ENCODE measurements at places on chromosomes 4 and X.

- DNase-seq, result no peak
These were observed 17.3 kb upstream of the FMR1 start for GRCh38 chrX:147894366-147894963.

- no peak for DNase-seq
These were observed 6.2 kb downstream of the AADAT start for GRCh38 chr4:170083541-170083940.

- no peak for DNase-seq
These were observed 144.5 kb upstream of the DIAPH2 start for GRCh38 chrX:96540111-96540631.

- DNase-seq, result no peak
These were observed 76.6 kb downstream of the INTS12 start for GRCh38 chr4:105631818-105632400.

DNA sequence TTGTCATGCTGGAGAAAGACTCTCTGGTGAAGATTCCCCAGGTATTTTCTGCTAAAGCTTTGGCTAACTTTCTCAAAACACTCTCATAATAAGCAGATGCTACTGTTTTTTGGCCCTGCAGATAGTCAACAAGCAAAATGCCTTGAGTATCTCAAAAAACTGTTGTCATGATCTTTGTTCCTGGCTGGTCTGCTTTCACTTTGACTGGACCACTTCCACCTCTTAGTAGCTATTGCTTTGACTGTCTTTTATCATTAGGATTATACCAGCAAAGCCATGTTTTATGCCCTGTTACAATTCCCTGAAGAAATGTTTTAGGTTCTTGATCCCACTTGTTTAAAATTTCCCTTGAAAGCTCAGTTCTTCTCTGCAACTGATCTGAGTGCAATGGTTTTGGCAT lies 231.5 kb downstream of the SLC7A11 start:
- no peak for DNase-seq

DNA sequence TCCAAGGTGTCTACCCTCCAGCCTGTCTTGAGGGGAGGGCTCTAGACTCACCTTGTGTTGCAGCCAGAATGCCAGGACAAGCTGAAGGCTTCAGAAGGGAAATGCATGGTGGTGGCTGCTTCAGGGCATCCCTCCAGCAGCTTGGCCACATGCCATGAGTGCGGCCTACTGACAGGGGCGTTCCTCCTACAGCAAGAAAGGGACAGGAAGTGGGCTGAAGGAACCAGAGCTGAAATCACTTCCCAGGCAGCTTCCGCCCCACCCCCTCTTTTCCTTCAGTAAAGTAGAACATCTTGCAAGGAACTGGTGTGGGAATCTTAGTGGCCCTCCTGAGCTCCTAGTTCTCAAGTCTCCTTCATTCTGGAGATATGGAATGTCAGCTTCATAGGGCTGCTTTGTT lies 167.5 kb upstream of the DGKK start:
- DNase-seq, result no peak

DNA sequence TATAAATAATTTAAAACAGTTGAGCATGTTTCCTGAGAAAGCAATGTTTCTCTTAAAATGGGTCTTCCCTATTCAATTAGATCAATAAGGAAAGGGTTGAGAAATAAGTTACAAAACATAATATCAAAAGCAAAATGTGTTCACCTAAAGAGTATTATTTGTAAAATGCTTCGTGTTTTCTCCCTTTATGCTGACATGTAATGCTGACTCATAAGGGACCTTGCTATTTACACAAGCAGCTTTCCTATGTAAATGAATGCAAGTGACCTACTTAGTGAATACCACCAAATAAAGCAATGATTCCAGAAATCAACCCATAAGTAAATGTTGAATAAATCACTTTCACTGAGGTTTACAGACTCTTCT lies 91.5 kb downstream of the ELOVL6 start:
- no peak for DNase-seq

DNA sequence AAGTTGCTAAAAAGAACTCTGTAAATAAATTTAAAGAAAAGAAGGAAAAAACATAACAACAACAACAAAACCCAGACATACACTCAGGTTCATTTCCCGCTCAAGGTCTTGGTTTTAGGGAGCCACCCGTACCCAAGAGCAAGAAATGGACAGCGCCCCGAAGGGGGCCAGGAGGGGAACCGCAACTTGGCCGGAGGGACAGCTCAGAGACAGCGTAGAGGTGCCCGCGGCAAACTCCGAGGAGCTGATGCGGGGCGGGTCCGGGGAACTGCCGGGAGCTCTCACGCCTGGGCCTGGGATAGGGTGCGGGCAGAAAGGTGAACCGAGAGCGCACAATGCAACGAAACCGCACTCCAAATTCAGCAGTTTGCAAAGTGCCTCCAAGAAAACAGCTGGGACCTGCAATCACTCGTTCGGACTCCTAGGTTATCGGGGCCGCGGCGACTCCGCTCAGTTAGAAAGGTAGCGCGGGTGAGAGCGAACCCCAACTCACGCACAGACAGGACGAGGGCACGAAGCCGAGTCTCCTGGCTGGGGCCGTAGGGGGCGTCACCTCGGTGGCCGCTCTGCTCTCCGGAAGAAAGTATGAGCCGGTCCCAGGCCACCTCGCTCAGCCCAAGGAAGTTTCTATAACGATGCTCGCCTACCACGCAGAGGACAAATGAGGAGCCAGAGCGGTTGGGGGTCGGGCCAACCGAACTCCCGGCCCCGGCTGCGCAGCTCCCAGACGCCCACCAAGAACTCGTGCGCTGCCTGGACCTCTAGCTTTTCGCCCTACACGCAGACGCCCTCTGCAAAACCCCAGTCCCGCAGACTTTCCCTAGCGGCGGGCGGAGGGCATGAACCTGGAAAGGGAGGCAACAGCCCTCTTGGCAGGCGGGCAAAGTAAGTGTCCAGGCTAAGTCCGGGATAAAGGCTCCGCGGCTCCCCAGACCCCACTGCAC lies 1.4 kb downstream of the NDNF start:
- DNase-seq, result no peak

GRCh38 chr4:8239661-8240060 lies 29.9 kb upstream of the HTRA3 start:
- no peak for DNase-seq

DNA sequence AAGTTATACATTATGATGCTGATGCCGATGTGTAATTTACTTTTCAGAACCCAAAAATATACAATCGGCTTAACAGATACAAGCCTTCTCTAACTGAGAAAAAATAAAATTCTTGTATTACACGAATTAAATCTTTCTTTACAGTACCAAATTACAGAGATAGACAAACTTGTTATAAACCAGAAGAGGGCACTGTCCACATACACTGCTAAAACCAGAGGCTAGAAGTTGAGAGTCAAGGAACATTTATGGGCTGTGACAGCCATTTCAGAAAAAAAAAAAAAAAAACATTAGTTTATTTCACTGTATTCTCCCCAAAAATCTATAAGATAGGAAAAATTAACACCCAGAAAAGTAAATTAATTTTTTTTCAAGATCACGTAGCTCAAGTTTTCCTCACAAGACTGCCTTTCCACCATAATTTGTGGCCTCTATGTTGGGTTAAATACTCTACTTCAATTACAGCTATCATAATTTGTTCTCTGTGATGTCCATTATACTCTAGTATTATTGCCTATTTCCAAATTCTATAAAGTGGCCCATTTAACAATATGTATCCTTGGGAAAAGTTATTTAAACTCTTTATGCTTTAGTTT lies 12.0 kb downstream of the EREG start:
- no peak for DNase-seq

DNA sequence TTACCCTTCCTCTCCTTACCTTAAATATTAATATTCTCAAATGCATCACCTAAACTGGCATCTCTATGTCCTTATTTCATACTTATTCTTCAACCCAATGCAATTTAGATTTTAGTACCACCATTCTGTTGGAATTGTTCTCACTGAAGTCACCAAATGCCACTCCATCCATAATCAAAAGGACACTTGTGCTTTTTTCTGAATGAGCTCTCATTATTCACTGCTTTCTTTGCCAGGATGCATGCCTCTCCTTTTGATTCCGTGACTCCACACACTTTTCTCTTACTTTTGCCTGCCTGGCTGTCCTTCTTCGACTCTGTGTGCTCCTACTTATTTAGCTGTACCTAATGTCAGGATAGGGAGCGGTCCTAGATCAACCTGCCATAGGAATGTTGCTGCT lies 633.1 kb upstream of the BOD1L1 start:
- DNase-seq, result no peak

- no peak for DNase-seq
These were observed 351.9 kb downstream of the PCDH18 start for GRCh38 chr4:137180349-137180748.

DNA sequence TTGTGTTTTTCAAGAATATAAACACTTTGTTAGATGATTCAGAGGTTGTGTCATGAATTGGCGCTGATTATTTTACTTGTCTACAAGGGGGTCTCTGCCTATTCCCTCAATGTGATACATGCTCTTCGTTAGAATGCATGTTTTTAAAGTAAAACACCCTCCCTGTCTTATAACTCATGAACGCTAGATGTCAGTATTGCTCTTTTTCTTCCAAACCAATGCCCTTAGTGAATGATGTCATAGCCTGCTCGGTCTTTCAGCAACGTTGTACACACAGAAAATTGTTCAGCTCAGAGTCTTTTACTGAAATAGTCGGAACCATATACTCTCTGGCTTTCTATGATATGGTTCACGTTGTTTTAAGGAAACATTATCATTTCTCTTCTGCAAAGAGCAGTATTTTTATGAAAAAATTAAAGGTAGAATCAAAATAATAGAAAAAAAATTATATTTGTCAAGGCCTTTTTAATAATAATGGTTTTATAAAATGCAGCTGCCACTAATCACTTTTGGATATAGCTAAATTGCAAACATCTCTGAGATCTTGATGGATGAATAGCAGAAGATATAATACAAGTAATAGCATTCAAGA lies 292.9 kb downstream of the TLL1 start:
- no peak for DNase-seq

DNA sequence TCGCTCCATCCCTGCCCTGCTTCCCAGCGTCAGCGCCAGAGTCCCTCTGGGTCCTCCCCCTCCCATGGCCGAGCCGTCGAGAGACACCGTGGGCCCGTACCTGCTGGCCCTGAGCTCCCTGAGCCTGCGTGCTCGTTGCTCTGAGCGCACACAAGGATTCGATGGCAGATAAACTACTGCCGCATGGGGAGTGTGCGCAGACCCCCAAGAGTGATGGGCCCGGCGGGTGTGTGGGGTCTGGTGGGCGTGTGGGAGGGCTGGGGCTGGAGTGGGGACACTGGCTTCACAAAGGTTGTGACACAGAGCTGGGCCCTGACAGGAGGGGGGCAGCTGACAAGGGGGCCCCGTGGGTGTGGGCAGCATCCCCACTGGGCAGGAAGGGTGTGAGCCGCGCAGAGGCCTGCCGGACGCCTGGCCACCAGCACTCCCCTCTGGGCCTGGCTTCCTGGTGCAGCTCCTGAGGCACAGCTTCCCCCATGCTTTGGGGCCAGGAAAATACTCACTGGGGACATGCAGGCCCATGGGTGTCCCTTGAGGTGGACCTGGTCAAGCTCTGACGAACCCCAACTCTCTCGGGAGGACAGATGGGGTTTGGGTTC lies 4.8 kb upstream of the RGS12 start:
- no peak for DNase-seq

GRCh38 chr4:107579099-107579498 lies 140.9 kb downstream of the PAPSS1 start:
- DNase-seq, result no peak

DNA sequence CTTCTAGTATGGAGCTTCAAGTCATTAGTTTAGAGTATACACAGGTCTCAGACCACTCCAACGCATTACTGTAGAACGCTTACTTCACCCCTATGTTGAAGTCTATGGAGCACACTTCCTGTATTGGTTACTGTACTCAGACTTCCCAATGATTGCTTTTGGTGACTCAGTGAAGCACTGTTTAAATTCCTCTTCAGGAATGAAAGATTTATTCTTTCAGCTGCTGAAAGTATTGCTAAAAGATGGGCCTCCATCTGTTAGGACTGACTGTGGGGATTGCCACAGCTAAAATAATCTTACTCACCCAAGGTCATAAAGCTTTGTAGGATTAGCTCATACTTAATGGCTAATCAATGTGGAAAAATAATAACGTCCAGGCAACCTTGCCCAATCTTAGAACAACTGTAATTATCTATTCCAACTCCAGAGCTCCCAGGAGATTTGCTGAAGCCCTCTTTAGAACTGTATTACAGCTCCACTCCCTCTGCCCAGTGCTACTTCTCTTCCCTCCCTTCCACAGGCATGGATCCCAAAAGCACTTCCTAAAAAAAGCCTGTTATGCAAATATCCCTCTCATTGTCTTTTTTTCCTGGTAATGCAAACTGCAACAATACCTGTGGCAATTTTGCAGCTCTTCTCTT lies 281.9 kb upstream of the HS3ST1 start:
- DNase-seq, result no peak

DNA sequence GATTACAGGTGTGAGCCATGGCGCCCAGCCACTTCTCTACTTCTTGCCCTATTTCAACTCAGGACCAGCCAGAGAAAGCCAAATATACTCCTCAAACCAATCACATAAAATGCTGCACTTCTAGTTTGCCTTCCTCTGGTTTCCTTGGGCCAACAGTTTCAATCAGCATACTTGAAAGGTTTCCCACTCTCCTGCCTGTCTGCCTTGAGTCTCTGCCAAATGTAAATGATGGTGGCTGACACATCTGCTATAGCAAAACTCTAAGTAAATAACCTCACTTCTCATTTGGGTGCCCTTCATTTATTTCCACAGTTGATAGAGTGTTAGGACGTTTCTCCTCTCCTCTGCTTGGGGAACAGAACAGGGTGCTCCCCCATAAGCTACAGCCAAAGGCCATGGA lies 36.4 kb upstream of the PPA2 start:
- DNase-seq, result no peak

DNA sequence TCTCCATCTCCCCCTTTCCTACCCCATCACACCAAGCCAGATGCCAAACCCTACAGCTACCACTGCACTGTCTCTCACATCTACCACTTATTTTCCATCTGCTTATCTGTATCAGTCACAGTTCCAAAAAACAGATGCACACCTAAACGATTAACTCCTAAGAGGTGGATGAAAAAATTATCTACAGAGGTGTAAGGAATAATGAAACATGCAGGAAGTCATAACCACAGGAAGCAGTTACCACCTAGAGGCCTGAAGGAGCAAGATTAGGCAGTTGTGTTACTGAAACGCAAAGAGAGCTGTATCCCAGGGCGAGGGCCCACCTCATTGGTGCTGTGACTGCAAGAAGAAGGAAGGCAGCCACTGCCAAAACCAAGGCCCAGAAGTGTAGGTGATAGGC lies 87.8 kb upstream of the FAM241A start:
- no peak for DNase-seq

DNA sequence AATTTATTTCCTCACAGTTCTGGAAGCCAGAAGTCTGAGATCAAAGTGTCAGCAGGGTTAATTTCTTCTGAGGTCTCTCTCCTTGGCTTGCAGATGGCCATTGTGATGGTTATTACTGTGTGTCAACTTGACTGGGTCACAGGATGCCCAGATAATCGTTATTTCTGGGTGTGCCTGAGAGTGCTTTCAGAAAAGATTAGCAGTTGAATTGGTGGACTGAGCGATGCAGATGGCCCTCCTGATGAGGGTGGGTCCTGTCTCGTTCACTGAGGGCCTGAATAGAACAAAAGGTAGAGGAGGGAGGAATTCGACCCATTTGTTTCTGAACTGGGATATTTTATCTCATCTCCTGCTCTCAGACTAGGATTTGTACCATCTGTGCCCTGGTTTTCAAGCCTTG lies 15.7 kb downstream of the SMIM43 start:
- no peak for DNase-seq

Measured in activated CD8-positive, alpha-beta memory T cell treated with anti-CD3 and anti-CD28 coated beads for 1 hour (primary cell).